ENCODE measurements at places on chromosomes 16 and 17.

- peak; percentile 50 for DNase-seq
These were observed 516 bp downstream of the CPNE2 start for GRCh38 chr16:57092786-57093411.

- no peak for DNase-seq
These were observed 71.7 kb downstream of the GPRC5B start for GRCh38 chr16:19812986-19813385.

DNA sequence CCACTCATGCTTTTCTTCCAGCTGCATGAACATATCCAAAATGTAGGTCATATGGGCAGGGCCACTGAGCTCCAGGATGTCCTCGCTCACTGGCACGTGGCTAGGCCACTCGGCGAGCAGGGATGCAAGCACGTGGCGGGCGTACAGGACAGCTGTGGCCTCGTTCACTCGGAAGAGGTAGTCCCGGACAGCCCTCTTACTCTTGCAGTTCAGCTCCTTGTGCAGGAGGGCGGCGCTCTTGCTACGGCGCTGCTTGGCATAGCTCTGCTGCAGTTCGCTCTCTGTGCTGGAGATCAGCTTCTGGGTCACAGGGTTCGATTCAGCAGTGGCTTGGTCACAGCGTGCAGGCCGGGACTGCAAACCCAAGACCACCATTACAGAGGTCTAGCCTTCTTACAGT lies 53.1 kb upstream of the ATP2A3 start:
- DNase-seq, result peak; percentile 25

GRCh38 chr17:81084680-81085419 lies 49.9 kb downstream of the BAIAP2 start:
- no peak for DNase-seq

DNA sequence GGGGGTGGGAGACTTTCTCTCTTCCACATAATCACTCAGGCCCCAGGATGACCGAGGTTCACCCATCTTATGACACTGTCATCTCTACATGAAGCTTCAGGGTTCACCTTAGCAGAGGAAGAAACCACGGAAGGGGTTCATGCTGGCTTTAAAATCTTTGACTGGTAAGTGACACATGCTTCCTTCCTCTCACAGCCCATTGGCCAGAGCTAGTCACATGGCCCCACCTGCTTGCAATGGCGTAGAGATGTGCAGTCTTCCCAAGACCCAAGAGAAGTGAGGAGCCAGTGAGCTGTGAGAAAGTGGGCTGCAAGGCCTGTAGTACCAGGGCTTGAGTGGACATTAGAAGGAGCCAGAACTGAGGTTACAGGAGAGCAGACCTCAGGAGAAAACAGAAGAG lies 180.3 kb downstream of the AXIN2 start:
- no peak for DNase-seq

- DNase-seq, result no peak
These were observed 20.6 kb downstream of the VPS53 start for GRCh38 chr17:693791-694638.

DNA sequence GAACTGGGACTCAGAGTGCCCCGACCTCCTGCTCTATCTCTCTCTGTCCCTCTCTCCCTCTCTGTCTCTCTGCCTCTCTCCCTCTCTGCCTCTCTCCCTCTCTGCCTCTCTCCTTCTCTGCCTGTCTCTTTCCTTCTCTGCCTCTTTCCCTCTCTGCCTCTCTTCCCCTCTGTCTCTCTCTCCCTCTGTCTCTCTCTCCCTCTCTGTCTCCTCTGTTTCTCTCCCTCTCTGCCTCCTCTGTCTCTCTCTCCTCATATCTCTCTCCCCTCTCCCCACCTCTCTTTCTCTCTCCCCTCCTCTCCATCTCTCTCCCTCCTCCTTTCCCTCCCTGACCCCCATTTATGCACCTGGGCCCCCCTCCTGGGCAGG lies 32.7 kb downstream of the TNFRSF13B start:
- no peak for DNase-seq

DNA sequence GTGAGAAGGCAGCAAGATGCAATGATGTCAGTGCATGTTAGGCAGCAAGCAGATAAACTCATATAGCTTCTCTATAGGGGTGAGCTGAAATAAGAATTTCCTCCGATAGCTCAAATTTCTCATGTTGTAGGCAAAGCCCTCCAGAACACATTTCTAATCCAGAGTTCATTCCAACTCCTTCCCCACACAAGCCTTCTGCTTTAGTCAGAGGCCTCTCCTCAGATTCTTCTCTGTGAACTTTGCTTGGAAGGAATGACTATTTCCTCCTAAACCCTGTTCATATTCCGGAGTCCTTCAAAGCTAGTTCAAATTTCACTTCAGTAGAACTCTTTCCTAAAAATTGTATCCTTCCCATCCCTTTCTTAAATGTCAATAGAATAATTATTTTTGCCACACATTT lies 144.8 kb downstream of the KCNJ2 start:
- DNase-seq, result no peak

DNA sequence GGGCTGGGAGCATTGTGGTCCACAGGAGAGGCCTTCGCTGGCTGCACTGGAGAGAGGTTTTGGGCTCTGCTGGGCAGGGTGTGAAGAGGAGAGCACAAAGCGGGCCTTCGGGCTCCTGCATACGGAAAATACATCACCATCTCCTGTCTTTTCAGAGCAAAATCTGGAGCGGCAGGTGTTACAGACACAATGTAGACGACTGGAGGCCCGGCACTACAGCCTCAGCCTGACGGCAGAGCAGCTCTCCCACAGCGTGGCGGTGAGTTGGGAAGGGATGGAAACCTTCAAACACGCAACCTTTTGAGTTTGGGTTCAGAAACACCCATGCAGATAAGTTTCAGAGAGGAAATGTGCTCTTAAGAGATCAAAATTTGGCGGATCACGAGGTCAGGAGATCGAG lies 17.9 kb downstream of the GINS2 start:
- DNase-seq, result no peak

DNA sequence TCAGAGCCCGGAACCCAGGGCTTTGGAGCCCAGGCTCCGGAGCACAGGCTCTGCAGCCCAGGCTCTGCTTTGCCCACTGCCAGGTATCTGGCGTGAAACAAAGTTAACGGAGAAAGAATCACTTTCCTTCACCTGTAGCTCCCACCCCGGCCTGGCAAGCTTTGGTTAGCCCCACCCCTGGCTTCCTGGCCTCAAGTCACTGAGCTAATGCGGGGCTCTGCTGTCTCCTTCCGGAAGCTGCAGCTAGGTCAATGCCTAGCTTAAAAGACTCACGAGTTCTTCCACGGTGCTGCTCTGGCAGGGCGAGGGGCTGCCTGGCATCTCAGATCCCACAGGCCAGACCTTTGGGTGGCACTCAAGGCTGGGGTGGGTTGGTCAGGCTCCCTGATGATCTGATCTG lies 21.1 kb upstream of the SPPL2C start:
- DNase-seq, result no peak

DNA sequence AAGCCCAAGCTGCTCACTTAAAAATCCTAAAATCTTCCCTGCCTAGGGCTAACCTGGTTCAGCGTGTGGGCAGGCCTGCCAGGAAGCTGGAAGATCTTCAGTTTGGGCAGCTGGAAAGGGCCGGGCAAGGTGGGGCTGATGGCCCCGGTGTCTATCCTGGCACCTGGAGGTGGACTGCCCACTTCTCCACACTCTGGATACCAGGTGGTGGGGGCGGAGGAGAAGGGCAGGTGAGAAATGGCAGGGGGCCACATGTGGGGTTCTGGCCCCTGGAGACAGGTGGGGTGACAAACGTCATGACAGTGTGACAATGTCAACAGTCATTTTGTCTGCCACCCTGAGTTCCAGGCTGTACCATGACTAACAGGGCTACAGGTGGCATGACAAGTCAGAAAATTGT lies 78.5 kb upstream of the C16orf82 start:
- no peak for DNase-seq

DNA sequence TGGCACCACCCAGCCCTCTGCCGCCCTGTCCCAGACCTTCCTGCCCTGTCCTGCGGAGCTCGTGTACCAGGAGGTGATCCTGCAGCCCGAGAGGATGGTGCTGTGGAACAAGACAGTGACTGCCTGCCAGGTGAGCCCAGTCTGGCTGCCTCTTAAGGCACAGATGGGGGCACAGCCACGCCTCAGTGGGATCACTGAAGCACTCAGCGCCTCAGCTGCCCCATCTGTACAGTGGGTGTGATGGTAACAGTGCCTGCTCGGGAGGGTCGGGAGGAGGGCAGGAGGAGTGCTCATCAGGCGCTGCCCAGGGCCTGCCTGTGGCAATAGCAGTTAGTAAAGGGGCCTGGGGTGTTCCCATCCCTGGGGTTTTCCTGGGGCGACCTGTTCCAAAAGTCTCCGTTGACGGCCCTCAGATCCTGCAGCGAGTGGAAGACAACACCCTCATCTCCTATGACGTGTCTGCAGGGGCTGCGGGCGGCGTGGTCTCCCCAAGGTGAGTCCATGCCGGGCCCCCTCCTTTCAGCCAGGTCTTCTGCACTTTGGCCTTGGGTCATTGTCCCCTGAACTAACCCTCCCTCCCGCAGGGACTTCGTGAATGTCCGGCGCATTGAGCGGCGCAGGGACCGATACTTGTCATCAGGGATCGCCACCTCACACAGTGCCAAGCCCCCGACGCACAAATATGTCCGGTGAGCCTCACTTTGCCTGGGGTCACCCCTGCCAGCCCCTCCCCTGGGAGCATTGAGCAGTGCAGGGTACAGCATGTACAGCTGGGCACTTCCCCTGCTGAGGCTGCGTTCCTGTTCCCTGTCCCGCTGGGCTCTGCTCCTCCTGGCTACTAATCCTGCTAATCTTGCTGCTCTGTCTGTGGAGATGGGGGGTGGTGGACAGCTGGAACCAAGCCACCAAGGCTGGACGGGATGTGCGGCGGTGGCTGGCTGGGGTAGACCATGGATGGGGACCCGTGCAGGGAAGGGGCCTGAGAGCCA lies 4.5 kb upstream of the TCAP start:
- DNase-seq, result no peak

DNA sequence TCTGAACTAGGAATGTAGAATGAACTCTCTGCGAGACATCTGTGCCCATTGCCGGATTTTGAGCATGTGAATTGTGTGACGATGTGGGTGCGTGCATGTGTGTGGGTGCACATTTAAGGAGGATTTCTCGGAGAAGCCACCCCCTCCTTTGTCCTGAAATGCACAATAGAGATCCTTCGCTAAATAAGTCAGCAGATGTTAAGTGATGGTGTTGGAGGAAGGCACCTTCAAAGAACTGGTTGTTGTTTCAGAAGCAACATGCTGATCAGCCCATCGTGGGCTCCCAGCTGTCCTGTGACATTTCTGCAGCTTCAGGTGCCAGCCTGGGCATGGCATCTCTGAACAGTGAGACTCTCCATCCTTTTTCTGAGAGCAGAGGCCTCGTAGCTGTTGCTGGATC lies 194.9 kb downstream of the MSI2 start:
- DNase-seq, result peak; percentile 38

- peak; percentile 44 for DNase-seq
These were observed at the start of gene MXRA7 for GRCh38 chr17:76710863-76711611. TSS of gene MXRA7 (minus strand) at chr17:76710965. CDS start at chr17:76710946, 19 bp downstream.

DNA sequence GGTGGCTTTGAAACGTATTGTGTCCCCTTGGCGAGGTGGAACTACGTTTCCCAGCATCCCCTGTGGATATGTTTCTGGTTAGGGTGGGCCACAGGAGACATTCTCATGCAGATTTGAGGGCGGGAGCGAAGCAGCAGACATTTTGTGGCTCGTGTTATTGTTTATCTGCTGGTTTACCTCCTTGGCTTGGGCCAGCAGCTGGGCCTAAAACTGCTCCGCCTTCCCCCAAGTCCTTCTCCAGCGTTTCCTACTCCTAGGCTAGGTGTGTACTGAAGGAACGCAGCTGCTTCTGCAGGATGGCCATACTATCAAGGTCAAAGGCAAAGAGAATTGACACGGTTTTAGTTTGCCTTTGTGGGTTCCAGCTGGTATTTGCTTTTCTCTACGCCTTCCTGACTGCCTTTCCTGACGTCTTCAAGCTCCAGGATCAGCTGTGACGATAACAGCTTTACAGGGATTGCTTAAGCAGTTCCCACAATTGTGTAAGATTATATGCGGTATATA lies 17.2 kb upstream of the WSB1 start:
- DNase-seq, result no peak

GRCh38 chr16:53103811-53104210 lies 49.0 kb downstream of the CHD9 start:
- DNase-seq, result no peak

GRCh38 chr16:2081201-2082084 lies 33.7 kb downstream of the TSC2 start:
- DNase-seq, result no peak

GRCh38 chr17:63189082-63189481 lies 223.0 kb downstream of the TANC2 start:
- DNase-seq, result no peak

DNA sequence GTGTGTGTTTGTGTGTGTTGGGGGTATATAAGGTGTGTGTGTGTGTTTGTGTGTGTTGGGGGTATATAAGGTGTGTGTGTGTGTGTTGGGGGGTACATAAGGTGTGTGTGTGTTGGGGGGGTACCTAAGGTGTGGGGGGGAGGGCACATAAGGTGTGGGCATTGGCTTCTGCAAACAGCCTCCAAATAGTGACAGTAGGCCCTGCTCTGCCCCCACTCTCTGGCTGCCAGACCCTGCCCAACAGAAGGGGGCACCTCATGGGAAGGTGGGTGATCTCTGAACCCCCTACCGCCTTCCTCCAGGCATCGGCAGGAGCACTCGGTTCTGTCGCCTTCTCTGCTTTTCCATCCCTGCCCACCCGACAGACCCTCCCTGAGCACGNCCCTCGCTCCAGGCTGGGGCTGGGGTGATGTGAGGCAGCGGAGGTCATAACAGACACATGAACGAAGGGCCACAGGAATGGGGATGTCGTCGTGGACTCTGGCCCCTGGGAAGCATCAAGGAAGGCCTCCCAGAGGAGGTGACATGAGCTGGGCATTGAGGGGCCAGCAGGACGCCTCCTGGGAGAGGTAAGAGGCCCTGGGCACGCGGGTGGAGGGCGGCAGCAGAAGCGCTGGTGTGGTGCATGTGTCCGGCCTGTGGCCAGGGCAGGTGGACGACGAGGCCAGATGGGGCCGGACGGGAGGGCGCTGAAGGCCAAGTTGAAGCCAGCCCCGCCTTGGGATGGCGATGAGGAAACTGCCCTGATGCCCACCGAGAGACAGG lies 136.6 kb upstream of the RPH3AL start:
- peak; percentile 53 for DNase-seq

DNA sequence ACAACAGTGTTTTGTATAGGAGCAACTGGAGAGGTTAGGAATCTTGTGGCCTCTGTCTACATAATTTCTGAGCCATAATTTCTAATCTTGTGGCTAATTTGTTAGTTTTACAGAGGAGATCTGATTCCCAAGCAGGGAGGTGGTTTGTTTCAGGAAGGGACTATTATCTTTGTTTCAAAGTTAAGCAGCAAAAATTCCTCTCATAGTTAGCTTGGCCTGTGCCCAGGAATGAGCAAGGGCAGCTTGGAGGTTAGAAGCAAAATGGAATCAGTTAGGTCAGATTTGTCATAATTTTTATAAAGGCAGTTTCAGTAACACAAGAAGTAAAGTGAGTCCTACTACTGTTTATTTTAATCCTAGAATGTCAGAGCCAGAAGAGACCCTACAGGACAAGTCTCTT lies 2.0 kb upstream of the RDM1 start:
- DNase-seq, result no peak

DNA sequence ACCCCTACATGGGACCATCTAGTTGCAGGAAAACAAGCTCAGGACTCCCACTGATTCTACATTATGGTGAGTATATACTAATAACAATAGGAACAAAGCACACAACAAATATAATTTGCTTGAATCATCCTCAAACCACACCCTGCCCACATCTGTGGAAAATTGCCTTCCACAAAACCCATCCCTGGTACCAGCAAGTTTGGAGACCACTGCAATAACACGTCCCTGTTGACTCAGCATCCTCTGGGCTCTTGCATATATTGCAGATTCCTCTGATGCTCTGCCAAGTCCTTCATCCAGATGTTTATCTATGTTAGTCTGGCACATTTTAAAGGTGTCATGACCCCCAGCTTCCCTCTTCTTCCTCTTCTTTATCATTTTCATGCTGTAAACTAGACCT lies 138.4 kb downstream of the PCTP start:
- DNase-seq, result no peak

Measured in activated CD4-positive, alpha-beta T cell treated with anti-CD3 and anti-CD28 coated beads, Interleukin-10, Interleukin-2, amounts not matched to agents 100 ng/mL and 50 ng/mL, durations not matched to agents 16 hours and 8 hours (primary cell).